Esophagus muscularis mucosa (tissue), 4 donors: ENCODE measurements at places on chromosomes 2 and 18. TPM values are rescaled to one million over a fixed set of nuclear protein-coding genes. Genes with fewer than 3 reads are reported as not detected.

- DNase-seq, result no peak
Measured at GRCh38 chr18:53886058-53886457, 338.4 kb downstream of the MBD2 start.

DNA sequence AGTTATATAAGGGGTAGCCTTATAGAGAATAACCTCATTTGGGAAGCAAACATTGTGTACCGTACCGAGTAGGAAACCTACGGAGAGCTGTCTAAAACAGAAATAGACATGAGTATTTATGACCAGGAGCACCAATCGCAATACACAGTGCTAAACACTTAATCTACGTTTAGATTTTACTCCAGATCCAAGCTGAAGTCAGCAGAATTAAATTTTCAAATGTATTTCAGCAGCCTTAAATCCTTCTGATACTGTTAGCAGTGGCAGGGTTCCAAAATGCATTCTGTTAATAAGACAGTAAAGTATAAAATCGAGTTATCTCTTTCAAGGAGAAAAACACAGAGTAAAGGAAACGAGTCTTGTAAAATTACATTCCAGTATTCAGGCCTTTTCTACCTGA, 118.1 kb upstream of the ZNF521 start:
- no peak for DNase-seq

DNA sequence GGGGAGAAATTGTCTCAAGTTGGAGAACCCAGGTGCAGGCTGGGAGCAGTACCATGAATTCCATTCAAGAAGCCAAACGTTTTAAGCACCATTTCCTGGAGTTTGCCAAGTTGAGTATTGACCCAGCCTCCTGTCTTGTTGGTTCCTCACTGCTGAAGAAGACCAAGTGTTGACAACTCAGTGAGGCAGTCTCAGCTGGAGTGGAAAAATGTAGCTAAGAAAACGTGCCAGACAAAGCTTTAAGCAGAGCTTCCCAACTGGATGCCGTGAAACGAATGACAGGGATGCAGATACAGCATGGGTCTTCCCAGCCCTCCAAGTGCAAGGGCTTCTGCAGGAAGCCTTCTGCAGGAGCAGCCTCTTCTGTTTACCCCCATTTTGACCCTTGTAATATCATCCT, 778 bp upstream of the INPP1 start:
- DNase-seq, result no peak

GRCh38 chr2:758073-758820, 81.0 kb upstream of the TMEM18 start:
- peak; percentile 82 for DNase-seq

DNA sequence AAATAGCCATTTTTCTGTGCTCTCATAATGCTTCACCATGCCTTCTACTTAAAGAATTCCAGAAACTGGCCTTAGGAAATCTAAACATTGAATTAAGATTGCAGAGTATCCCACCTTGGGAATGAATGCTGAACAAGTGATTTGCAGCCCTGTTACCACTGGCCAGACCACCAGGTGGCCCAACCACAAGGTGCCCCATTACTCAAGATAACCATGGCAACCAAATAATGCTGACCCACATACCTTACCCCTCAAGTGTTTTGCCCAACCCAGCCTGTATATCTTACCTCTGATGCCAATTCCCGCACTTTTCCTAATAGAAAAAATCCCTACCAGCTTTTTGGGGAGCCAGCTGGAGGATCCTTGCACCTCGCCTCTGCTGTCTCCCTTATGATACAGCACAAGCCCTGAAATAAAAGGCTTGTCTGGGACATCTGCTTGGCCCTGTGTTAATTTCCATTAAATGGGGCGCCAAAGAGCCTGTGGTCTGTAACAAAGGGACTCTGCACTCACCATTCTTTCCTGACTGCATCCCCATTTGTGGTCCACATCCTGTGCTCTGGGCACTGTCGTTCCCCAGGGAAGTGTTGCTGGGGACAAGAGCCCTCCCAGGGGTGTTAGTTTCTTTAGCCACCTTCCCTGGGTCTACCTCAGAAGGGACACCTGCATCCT, 17.3 kb upstream of the KCNF1 start:
- no peak for DNase-seq

DNA sequence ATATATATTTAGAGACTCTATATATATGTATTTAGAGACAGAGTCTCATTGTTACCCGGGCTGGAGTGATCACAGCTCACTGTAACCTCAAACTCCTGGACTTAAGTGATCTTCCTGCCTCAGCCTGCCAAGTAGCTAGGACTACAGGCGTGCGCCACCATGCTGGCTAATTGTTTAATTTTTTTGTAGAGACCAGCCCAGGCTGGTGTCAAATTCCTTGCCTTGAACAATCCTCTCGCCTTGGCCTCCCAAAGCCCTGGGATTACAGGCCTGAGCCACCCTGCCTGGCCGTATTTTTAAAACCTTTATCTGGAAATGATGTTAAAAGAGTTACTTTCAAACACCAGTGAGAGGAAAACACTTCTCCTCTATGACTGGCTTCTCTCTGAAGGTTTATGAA, 30.9 kb upstream of the PGAP1 start:
- no peak for DNase-seq

DNA sequence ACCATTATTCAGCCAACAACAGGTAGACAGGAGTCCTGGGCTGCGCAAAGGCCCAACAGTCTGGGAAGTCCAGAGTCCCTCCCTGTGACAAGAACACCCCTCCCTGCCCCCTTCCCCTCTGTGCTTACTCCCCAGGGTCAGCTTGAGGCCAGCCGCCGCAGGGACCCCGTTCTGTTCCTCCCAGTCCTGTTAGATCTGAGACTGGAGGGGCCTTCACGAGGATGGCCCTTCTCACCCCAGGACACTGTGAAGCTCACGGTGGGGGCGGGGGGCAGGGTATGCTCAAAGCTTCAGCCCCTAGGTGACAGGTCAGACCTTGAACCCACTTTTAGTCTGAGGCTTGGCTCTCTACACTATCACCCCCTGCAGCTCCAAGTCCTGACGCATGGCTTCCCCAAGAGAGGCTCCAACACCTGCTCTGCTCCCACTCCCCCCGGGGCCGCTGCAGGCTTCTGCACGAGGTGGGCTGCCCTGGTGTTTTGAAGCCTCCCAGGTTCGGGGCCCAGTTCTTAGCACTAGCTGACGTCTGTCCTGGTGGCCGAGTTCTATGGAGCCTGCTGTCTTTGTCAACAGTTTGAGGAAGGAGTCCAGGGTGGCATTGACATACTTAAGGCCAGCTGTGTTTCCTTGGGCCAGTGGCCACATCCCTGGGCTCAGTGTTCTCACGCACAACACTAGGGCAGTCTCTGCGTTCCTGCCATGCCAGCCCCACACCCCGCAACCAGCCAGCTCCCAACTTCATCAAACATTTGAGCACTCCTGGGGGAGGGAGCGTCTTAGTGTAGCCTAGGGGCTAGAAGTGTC, 37.2 kb upstream of the HPCAL1 start:
- no peak for DNase-seq

- no peak for DNase-seq
Measured at GRCh38 chr18:44828080-44828479, 147.4 kb downstream of the SETBP1 start.

DNA sequence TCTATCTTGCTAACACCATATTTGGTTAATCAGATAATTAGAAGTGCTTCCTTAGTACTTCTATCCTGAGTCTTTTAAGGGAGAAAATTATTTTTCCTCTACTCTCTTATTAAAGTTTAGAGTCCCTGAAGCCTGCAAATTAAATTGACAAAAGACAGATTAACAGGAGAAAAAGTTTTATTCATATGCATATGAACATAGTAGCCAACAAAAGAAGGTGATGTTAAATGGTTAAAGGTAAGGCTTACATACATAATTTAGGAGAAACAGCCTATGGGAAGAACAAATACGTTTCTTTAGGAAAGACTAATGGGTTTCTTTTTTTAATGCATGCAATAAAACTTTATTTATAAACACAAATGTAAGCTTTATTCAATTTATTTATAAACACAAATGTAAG, 805.0 kb downstream of the CPS1 start:
- no peak for DNase-seq

- no peak for DNase-seq
Measured at GRCh38 chr2:171963198-171963597, 36.6 kb upstream of the METAP1D start.

DNA sequence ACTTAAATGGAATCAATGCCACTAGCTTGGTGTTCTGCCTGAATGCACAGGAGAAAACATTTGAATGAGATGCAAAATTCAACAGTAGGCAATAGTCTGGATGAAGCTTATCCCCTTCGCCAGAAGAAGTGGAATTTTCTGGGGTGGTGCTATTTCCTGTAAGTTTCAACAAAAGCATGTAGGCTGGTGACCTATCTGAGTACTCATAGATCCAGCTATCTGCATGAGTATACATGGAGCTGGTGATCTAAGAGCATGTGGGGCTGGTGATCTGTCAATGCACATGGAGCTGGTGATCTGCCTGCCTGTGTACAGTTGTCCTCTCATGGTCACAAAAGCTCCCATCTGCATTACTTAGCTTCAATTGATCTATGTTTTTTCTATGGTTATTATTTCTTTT, 71.2 kb downstream of the SLC9A4 start:
- peak; percentile 50 for DNase-seq

DNA sequence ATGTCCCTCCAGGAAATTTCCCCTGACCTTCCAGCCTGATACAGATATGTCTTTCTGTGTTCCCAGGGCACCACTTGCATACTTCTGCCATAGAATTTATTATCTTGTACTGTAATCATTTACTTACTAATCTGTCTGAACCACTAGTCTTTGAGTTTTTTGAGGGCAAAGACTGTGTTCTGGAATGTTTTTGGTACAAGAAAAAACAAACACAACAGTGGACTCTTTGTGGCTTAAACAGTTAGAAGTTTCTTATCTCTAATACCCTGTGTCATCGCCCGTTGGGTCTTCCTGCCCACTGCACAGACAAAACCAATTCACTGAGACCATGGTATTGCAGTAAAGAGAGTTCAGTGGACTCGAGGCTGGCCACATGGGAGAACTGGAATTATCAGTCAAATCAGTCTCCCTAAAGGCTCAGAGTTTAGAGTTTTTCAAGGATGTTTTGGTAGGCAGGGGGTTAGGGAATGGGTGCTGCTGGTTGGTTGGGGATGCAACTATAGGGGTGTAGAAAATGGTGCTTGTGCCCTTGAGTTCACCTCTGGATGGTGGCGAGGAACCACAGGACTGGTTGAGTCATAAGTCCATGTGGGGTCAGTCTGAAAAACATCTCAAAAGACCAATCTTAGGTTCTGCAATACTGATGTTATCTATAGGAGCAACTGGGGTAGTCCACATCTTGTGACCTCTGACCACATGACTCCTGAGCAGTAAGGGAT, 20.3 kb downstream of the RALB start:
- DNase-seq, result no peak

DNA sequence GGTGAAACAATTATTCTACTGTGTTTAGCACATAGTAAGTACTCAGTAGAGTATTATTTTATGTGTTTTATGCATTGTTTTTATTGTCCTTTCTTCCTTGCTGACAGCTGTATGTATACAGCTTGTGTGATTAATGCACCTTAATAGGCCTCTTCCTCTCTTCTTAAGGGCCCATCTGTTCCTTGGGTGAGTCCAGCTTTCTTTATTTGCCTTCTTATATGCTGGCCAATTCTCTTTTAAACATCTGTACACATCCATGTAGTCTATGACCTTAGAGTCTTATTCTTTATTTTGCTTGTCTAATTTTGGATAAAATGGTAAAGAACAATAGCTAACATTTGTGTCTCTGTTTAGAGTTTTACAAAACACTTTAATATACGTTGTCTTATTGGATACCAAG, 333.7 kb upstream of the MEIS1 start:
- DNase-seq, result no peak

DNA sequence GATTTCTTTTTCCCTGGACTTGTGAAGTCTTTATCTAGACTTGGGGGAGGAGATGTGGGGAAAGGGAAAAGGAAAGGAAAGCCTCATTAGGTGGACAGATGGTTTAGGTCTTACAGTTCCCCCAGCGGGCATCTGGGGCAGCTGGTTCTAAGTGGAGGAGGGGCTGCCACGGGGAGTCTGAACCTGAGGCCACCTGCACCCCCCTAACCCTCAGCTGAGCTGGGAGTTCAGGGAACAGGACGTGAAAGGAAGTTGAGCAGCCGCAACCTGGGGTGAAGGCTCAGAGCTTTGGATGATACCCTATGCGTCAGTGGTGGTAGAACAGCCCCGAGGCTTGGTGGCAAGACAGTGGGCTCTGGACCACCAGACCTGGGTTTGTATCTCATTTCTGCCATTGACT, 26.8 kb downstream of the ITM2C start:
- DNase-seq, result no peak

- DNase-seq, result no peak
Measured at GRCh38 chr2:236686561-236686960, 116.9 kb downstream of the ACKR3 start.

GRCh38 chr2:56209701-56210100, 25.9 kb downstream of the CCDC85A start:
- DNase-seq, result peak; percentile 14

DNA sequence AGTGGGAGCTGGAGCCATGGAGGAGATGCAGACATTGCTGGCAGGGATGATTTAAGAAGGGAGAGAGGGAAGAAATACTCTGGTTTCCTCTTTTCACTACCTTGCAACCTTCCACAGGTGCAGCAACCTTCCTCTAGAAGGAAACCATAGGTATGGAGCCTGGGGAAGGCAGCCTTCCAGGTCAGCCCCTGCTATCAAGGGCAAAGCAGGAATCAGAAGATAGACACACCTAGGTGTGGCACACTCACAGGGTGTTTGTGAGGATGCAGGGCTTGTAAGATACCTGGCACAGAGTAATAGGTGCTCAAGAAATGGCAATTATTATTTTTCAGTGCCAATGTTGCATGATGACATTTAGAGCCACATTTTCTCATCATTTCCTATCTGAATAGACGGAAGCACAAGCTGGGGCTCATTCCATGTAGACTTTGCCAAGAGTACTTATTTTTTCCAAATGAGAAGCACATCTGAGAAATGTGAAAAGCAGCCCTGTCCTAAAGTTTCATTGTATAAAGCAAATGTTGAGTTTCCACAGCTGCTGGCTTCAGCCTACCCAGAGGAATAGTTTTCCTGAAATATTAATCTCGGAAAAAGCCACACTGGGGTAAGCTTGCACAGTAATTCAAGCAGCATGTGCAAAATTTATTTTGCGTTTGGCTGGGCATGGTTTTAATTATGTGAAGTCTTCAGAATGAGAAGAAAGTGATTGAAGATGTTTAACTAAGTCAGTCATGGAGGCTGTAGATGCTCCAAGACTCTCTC, 20.6 kb downstream of the EVA1A start:
- DNase-seq, result peak; percentile 55

Gene CDH2
- 17.4 TPM for total RNA-seq

Gene PMAIP1
- 0.42 TPM for total RNA-seq

Gene ABCB11
- total RNA-seq, result not detected

Gene CHRNG
- not detected for total RNA-seq

Gene ELOA2
- total RNA-seq, result not detected

Gene UBE2E3
- total RNA-seq, result 38.9 TPM

Gene HMSD
- total RNA-seq, result not detected

Gene CD302
- total RNA-seq, result 30.8 TPM

Gene FEV
- total RNA-seq, result not detected
